ENCODE measurements at places on chromosomes 12 and 14.

- DNase-seq, result no peak
These were observed 92.1 kb downstream of the NOC4L start for GRCh38 chr12:132236129-132236929.

DNA sequence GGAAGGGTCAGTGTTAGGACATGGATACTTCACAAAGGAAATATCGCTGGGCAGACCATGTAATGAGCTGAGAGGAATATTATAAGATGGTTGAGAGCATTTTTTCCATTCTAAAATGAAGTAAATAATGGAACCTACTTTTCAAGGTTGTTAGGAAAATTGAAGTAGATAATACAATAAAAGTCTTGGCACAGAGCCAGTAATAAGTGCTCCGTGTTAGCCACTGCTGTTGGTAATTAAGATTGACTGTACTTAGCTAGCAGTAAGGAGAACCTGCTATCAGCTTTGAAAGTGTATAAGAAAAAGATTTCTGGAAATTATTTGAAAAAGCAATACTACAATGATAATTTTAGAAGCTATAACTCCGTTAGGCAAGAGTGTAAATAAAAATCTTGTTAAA lies 77.6 kb downstream of the SCAF11 start:
- no peak for DNase-seq

DNA sequence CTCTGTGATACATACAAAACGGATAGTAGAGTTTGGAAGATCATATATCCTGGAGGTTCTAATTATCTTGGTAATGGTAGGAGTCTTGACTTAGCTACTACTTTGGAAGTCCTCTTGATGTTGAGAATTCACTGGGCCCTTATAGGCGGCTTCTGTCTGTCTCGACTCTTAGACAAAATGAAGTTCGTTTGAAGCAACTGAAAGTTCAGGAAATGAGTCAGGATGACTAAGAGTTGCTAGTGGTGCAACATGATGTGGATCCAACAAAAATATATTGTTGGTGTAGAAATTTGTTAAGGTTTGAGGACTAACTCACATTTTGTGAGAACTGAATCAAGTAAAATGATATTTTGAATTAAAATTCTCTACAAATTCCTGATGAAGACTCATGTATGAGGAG lies 272.7 kb downstream of the AEBP2 start:
- DNase-seq, result no peak

DNA sequence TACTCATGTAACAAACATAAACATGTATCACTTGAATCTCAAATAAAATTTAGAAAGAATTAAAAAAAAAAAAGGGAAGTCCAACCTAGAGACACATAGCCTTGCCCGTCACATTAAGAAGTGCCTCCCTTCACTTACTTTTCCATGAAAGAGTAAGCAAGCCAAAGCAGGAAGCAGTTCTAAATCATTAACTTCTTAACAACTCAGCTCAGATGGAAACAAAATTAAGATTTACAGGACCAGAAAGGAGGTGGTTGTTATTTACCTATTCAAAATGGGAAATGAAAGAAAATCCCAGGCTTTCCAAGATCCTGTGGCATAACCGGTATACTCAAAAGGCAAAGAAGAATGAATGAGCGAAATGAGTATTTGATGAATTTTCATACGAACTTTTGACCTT lies 258.6 kb upstream of the DCN start:
- DNase-seq, result no peak

DNA sequence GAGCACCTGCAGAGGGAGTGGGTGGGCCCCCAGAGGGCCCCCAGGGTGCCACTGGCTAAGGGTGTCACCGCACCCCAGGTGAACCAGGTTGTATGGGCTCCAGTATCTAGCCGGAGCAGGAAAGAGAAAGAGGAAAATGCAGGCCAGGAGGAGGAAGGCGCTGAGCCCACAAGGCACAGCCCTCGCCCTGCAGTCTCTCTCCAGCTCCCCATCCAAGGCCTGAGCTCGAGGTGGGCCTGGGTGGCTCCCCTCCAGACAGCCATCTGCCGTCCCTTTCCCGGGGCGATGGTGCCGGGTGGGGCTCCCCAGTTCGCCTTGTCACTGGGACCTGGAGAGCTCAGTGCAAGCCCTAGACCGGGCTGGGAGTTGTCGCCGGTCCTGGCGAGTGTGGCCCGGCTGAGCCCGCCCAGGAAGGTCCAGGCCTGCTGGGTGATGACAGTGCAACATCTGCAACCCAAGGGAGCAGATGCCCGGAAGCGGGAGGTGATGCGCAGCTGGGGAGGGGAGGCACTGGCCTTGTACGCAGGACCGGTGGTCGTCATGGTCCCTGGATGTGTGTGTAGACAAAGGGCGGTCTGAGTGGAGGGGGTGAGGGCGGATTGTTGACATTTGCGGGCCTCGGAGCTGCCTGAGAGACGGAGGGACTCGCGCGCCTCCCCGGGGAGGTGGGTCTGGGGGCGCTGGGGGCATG lies 716 bp downstream of the TMEM179 start:
- no peak for DNase-seq

- no peak for DNase-seq
These were observed 133.7 kb downstream of the TMEM30B start for GRCh38 chr14:61147381-61147821.

- no peak for DNase-seq
These were observed 177.6 kb downstream of the RIMBP2 start for GRCh38 chr12:130538343-130539095.

DNA sequence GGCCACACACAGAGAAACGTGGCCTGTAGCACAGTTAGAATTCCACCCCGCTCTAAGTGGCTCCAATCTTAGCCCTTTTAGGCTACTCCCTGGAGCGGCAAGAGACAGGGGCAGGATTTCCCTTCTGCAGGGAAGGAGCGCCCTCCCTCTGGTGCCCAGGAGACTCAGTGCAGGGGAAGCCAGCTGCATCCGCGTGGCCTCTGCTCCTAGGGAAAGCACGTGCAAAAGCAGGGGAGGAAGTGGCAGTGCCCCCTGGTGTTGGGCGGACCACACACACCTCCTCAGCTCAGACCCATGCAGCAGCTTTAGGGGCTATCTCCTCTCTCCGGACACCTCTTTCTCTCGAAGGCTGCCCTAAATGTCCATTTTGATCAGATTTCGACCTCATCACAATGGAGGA lies 50.0 kb downstream of the SPRING1 start:
- no peak for DNase-seq

- DNase-seq, result no peak
These were observed 174.5 kb downstream of the TTC7B start for GRCh38 chr14:90641615-90642243.

DNA sequence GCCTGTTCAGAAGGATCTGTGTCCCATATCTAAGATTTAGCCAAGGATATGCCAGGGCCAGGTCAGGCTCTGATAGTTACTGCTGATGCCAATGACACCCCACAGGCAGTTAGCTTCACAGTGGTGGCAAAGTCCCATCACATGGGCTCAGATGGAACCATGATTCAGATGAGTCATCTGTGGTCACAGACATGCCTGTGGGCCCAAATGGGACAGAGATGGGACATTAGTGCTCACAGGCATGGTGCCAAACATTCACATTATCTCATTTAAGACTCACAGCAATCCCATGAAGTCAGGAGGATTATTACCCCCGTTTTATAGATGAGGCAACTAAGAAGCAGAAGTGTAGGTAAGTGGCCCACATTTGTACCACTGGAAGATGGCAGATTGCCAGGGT lies 207.8 kb downstream of the DPF3 start:
- no peak for DNase-seq

- no peak for DNase-seq
These were observed 7.6 kb downstream of the VPS37B start for GRCh38 chr12:122888232-122888752.

DNA sequence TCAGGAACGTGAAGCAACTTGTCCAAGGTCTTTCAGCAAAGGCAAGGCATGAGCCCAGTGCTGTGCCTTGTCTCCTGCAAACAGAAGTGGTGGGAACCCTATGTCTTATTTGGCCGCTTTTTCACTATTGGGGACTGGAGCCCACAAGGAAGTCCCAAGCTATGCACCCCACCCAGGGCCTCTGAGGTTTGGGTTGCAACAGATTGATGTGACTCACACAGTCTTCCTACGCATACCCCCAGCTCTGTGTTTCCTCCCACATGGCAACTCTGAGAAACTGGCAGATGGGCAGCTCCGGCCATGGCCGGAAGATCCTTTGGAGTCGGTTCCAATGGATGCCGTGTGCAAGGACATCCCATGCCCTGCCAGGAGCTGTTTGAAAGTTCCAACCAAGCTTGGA lies 28.3 kb upstream of the CMKLR1 start:
- no peak for DNase-seq

DNA sequence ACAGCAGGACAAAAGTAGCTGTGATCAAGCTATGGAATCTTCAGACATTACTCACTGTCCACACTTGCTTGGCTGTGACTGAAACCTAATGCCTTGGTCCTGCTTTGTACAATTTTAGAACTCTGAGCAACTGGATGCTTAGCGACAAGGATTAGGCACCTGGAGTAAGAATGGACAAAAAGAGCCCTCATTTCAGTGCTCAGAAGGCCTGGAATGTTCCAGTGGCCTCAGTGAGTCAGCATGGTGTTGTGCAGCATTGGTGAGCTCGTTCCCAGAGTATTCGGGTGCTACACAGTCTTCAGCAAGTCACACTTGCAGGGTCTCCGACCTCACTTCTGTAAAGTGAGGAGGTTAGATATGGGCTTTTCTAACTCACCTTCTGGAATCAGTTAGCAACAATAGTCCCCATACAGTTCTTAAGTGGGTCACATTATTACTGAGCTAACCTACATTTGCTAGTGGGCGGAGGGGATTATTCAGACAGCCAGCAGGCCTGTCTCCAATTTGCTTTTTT lies 108.0 kb upstream of the MDM1 start:
- DNase-seq, result no peak

DNA sequence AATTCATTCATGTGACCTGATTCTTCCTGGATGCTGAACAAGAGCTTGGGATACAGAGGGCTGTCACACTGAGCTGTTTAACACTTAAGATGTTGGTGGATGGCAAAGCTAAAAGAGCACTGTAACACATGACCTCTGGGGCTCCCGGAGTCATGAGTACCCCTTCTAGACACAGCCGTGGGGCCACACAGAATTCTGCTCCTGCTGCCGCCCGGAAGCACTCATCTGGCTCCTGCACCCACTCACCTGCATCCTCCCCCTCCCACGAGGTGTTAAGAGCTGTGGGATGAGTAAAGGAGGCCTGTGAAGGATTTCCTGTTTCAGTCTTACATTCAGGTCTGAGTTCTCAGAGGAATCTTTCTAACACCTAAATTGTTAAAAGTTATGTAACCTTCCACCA lies 78.0 kb upstream of the SSTR1 start:
- DNase-seq, result peak; percentile 15

GRCh38 chr12:121495746-121496145 lies 85.1 kb downstream of the KDM2B start:
- DNase-seq, result no peak

GRCh38 chr14:38003746-38004609 lies 203.7 kb upstream of the SSTR1 start:
- no peak for DNase-seq

- DNase-seq, result no peak
These were observed 26.3 kb downstream of the SLC15A4 start for GRCh38 chr12:128797119-128798118.

DNA sequence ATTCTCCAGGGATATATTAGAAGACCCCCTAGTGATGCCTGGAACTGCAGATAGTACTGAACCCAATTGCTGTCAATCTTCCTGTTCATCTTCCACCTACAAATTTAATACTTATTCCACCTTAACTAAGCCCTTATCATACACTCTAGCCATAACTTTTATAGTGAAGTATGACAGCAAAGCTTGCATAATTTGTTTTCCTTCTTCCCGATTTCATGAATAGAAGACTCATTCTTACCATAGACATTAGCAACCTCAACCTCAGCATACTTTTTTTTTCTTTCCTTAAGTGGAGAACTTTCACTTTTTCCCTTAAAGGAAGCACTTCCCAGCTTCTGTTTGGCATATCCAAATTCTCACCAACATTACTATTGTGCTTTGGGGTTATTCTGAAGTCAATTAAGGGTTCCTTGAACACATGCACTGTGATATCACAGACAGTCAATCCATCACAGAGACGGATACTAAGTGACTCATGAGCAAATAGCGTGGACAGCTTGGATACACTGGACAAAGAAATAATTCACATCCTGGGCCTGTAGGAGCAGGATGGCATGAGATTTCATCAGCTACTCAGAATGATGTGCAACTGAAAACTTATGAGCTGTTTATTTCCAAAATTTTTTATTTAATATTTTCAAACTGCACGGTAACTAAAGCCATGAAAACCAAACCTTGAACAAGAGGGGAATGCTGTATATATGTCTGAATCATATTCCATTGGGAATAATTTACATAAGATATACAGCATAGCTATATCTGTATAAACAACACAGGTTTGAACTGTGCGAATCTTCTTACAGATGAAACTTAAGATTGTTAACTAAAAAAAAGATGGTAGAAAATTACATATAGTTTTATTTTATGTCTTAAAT lies 63.9 kb downstream of the SYT1 start:
- no peak for DNase-seq

DNA sequence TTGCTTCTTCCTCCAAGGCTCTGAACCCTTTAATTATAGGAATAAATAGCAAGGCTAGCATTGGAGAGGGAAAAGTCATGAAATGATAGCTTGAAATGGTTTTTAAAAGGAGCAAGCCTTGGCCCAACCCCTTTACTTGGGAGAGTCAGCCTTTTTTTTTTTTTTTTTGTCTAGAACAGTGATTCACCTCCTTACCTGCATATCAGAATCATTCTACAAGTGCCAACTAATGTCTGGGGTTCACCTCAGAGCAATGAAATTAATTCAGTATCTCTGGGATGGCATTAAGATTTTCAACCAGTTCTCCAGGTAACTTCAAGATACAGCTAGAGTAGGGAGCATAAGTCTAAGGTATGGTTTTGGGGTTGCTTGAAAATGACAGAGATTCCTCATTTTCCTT lies 41.3 kb upstream of the TMTC2 start:
- no peak for DNase-seq

- DNase-seq, result no peak
These were observed 1.8 kb downstream of the HNRNPC start for GRCh38 chr14:21267431-21267845.

GRCh38 chr14:23436327-23437132 lies 1.1 kb upstream of the MYH7 start:
- no peak for DNase-seq

DNA sequence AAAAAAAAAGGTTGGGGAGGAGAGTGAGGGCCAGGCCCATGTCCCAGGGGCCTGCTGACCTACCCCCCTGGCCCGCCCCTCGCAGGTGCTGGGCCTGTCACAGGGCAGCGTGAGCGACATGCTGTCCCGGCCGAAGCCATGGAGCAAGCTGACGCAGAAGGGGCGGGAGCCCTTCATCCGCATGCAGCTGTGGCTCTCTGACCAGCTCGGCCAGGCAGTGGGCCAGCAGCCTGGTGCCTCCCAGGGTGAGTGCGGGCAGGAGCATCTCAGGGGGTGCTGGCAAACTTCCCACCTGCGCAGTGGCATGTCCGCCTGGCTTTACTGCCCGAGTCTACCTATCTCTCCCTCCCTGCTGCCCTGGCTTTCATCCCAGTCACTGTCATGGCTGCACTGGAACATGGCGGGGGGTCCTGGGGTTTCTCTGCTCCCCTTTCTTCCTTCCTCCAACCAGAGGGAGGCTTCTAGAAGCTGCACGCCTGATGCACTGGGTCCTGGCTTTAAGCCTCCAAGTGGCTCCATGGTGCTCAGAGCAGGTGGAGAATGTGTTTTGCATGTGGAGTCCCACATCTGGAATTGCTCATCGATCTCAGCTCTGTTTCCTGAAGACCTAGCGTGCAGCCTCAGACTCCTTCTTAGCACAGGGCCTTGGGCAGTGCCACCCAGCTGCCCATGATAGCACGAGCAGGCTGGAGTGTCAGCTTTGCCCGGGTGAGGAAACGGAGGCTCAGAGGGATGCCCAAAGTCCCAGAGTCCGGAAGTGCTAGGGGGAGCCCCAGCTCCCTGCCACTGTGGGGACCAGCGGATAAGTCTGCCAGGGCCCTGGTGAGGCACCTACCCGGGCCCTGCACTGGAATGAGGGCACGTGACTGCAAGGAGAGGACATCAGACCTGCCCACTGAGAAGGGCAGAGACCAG lies 46.3 kb downstream of the PHETA1 start:
- no peak for DNase-seq
